ENCODE measurements at places on chromosomes 1 and 21. TPM values are rescaled to one million over a fixed set of nuclear protein-coding genes. Genes with fewer than 3 reads are reported as not detected.

KDM1A gene
- total RNA-seq, result 85.4 TPM

SPATA6 gene
- total RNA-seq, result 2.2 TPM

FCN3 gene
- not detected for total RNA-seq

PRR9 gene
- 0.05 TPM for total RNA-seq

NOTCH2NLA gene
- 32.5 TPM for total RNA-seq

ANKRD35 gene
- not detected for total RNA-seq

CASQ1 gene
- not detected for total RNA-seq

ADAMTSL4 gene
- total RNA-seq, result 6.9 TPM

TOE1 gene
- total RNA-seq, result 10.8 TPM
